ENCODE measurements at places on chromosomes 13 and 19.

DNA sequence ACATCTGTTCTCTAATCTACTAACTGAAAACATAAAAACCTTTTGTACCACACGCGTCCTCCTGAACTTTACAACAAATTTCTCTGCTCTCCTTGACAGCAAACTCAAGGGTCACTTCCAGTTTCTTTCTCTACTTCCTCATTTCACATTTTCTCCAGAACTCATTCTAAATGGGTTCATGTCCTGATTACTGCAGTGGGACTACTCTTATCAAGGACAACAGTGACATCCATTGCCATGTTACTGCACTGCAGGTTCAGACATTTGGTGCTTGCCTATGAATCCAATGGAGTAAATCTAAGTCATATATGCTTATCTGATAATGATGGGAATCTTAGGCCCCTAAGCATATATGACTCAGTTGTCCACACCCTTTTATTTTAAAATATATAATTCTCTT, 35.3 kb downstream of the FPR3 start:
- DNase-seq, result no peak

GRCh38 chr19:3606174-3606689, 443 bp downstream of the TBXA2R start:
- no peak for DNase-seq

- DNase-seq, result no peak
Measured at GRCh38 chr13:73325723-73326558, 267.1 kb downstream of the KLF5 start.

DNA sequence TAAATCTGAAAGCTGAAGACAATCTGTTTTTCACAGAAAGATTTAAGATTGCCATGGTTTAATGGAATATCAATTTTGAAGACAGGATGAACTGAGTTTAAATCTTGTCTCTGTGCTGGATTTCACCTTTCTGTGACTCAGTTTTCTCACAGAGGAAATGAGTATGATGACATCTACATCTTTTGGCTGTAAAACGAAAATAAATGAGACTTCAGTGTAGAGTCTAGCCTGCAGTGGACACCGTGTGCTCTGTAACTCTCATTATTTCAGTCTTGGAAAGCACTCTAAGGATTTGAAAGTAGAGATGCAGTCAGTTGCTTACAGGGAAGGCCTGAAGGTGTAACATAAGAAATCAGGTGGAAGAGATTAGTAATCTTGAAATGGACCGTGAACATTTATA, 150.4 kb downstream of the NALCN start:
- DNase-seq, result no peak

DNA sequence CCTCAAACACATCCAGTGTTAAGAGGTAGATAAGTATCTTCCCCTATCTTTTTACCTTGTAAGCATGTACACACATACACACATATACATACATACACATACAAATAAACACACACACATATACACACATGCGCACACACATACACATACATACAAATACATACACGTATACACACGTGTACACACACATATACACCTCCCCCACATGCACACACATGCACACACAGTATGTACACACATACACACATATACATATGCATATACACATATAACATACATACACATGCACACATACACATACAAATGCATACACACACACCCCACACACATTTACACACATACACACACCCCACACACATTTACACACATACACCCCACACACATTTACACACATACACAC, 24.1 kb downstream of the ADGRE1 start:
- no peak for DNase-seq

GRCh38 chr13:109096101-109096500, 466.7 kb downstream of the MYO16 start:
- DNase-seq, result no peak

DNA sequence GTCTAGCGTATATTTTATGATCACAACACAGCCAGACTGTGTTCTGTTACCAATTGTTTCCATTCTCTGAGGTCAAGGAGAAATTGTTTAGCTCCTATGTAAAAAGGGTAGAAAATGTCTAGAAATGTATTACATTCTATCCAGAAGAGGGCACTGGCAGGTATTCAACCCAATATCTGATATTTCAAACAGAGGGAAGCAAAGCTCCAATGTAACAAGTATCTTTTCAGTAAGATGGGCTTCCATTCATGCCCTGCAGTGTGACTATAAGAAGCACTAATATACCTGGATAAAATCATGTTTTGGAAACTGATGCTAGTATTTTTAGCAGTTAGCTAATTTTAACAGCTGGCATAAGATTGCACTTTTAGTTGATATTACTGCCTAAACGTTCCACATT, 312.7 kb downstream of the FGF14 start:
- DNase-seq, result no peak

- no peak for DNase-seq
Measured at GRCh38 chr19:36246006-36246481, 31.1 kb downstream of the ZNF146 start.

DNA sequence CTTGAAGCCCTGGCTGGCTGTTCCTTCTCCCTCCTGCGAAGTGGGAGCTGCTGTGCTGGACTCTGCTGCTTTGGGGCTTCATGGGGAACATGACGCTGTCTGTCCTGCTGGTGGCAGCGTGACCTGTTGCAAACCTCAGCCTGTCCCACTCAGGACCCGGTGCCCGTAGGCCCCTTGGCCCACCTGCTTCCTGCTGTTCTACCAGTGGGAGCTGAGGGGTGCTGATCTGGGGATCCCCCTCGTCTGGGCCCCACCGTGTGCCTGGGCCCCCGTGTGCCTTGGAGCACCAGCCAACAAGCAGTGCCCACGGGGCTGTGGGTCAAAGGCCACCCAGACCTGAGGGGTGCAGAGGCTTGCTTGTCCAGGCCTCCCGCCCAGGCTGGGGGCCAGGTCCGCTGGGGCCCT, 5.3 kb downstream of the SPPL2B start:
- no peak for DNase-seq

- no peak for DNase-seq
Measured at GRCh38 chr13:101755228-101755887, 302.9 kb downstream of the ITGBL1 start.
